Left forelimb (tissue), 1 donor: ENCODE measurements at places on chromosomes 6 and 20.

DNA sequence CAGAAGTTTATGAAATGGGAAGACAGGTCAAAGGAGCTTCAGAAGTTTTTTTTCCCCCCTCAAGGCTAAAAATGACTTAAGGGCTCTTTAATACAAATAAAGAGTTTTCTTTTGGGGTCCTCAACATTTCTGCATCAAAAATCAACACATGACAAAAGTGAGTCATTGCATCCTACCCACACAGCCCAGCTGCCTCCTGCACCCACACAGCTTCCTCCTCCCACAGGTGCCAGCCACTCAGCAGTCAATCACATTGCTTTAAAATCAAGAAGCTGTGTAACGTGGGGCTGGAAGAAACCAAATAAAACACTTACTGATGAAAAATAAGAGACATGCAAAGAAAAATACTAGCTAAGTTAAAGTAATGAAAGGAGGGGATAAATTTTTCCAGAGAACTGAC, 68.5 kb downstream of the MAP3K5 start:
- DNase-seq: no peak

- DNase-seq: no peak
Measured at GRCh38 chr6:135311446-135312200, 130.5 kb downstream of the MYB start.

- no peak for DNase-seq
Measured at GRCh38 chr6:91149246-91149955, 562.5 kb upstream of the MAP3K7 start.

- DNase-seq: no peak
Measured at GRCh38 chr6:23659125-23659524, 466.9 kb upstream of the NRSN1 start.

- no peak for DNase-seq
Measured at GRCh38 chr6:39137245-39137644, 22.3 kb upstream of the SAYSD1 start.

GRCh38 chr20:6975311-6975710, 207.8 kb downstream of the BMP2 start:
- no peak for DNase-seq

DNA sequence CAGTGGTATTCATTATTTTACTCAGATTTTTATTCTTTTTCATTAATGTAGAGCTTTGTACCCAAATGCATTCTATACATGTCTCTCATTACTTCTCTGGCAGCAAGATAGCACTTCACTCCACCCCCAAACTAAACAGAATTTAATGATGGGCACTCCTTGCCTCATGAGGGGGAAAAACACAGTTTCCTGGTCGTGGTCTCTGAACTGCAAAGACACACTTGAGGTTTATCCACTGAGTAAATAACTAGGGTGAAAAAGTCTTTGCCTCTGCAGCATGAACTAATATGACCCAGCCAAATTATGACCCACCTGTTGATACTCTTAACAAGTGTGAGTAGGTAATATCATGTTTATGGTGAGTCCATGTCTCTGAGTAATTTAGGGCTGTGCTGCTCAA, 785.2 kb upstream of the FLRT3 start:
- no peak for DNase-seq

DNA sequence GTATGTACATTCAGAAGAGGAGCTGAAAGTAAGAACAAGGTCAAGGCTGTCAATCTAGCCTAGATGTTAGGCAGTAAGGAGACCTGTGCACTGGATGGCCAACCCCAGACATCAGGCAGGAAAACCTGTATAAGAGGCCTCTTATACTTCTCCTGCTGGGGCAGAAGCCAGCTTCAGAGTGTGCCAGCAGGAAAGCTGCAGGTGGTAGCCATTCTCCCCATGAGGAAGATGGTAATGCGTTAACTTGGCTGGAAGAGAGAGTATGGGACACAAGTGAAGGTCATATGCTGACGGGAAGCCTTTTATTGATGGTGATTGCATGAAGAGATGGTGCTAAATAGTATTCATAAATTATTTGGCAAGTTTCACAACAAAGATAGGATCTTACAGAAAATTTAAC, 20.6 kb downstream of the NHLRC1 start:
- no peak for DNase-seq

GRCh38 chr6:14876778-14877613, 368.9 kb upstream of the JARID2 start:
- DNase-seq: no peak

- DNase-seq: no peak
Measured at GRCh38 chr6:52493669-52494068, 73.5 kb downstream of the EFHC1 start.

GRCh38 chr6:25038999-25039398, 103.2 kb upstream of the RIPOR2 start:
- DNase-seq: no peak

GRCh38 chr6:135481783-135482369, 15.7 kb downstream of the AHI1 start:
- DNase-seq: no peak

DNA sequence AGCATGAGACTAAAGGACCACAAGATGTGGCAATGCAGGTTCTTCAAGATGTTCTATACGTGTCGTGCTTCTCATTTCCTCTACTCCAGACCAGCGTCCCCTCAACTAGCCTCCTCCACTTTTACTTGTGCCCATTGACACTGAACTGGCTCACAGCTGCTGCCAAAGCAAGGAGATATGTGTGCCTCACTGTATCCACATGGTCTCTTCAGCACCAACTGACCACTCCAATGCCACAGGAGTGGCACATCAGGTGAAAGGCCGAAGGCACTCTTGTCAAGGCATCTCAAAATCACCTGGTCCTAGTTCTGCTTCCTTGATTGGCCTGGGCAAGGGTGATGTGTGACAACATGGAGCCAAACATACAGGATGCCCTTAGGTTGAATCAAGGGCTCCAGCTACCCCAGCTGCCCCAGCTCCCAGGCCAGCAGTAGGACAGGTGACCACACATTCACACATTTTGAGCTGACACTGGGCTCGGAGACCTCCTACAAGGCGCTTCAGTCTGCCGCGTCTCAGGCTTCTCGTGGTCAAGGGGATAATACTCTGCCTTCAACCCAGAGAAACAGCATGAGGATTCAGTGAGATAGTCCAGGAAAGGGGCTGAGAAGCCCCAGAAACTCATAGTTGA, 205.2 kb upstream of the CDH4 start:
- peak; percentile 4 for DNase-seq

DNA sequence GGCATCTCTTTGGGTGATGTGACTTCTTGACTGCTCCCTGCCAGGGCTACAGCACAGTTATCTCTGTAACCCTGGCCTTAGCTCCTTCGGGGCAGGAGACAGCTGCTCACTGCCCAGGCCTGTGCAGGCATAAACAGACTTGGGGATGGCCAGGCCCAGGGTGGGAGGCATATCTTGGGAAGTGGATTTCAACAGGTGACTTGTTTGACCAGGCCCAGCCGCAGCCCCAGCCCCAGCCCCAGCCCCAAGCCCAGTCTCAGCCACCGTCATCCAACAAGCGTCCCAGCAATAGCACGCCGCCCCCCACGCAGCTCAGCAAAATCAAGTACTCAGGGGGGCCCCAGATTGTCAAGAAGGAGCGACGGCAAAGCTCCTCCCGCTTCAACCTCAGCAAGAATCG, 7.5 kb downstream of the MEA1 start:
- DNase-seq: no peak

GRCh38 chr20:20065361-20065760, 13.0 kb downstream of the CFAP61 start:
- no peak for DNase-seq

DNA sequence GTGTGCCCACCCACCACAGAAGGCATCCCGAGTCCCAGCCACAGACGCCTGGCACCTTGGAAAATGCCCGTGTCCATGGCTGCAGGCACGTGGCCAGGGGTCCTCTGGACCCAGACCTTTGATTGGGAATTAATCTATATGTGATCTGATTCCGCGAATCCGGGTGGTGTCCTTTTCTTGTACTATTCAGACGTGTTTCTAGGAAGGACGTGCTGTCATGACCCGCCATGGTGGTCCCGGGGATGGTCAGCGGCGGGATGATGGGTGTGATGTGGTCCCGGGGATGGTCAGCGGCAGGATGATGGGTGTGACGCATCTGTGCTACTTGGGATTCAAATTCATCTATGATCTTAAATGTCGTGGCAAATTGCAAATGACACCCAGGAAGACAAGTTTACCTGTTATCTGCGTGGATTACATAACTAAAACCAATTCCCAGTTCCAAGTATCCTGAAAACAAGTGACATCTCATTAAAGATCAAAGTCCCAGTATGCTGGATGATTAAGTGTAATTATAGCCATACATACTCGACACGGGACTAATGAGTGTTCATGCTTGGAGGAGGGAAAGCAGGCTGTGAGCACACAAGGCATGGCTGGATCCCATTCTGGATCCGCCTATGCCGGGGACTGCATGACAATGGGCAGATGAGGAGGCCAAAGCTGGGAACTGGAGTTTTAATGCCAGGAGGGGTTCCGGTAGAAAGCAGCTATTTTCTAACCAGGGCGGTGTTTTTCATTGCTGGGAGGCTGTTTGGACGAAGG, 256.5 kb downstream of the TAF4 start:
- no peak for DNase-seq

DNA sequence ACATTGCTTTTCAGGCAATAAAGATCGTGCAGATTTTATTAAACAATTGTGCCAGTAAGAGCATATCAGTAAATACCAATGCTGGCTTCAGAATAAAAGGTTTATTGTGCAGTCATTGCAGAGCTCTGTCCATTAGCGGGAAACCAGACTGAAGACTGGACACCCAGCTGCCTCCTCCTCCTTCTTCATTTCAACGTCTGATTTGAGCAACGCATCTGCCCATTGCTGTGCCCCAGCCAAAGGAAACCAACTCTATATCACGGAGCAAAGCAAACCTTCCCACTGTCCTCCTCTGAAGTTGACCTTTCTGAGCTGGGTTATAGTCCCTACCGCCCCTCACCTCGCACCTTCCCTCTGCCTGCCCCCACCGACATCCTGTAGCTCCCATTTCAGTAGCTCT, 80.8 kb downstream of the SLC22A23 start:
- no peak for DNase-seq

DNA sequence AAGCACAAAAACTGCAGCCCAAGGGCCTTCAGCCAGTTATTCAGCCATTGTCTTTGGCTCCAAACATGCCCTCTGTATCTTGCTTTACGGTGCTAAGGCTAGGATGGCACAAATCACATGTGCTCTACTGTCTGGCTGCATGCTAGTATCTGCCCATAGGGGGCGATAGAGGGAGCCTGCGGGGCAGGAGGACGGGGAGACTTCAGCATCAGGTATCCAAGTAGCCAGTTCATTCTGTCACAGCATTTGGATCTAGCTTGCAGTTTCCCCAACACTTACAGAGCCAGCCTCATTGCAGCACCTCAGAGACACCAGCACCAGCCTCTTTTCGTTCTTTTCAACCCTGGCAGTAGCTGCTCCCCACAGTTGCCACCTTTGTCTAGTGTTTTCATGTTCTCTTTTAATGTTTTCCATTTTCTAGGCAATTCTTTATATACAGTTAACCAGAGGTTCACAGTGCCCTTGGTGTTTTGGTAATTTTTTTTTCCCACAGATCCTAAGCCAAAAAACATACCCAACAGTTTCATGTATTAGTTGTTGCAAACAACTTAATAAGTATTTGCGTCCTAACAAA, 705.9 kb downstream of the PTPRT start:
- no peak for DNase-seq

DNA sequence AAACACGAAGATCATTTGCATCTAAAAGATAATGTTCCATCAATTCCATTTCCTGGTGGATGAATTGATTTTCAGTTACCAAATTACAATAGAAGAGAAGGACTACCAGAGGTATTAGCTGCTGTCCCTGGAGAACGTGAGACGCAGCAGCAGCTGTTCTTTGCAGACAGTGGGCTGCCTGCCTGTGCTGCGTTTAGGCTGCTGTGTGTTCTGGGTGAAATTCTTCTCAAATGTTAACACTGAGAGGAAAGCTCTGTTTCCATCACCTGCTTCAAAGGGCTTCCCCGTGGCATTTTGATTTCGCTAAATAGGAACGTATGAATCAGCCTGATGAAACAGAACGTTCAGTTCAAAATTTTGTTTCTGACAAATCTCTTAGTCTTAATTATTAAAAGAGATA, 362.2 kb downstream of the C6orf118 start:
- no peak for DNase-seq

DNA sequence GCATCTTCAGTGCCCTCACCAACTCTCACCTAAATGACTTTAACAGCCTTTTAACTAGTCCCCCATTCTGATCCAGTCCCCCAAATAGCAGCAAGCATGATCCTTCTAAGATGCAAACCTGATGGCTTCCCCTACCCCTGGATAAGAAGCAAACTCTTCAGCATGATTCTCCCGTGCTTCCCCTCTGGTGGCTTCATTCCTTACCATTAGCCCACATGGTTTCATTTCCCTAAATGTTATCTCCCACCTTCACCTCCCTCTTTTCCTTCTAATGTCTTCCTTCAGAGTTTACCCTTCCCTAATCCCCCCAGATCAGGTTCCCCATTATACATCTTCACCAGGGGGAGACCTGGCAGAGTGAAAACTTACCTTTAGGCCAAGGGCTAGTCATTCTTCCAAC, 4.0 kb upstream of the RAB5IF start:
- no peak for DNase-seq

GRCh38 chr6:123873974-123874373, 70.3 kb downstream of the NKAIN2 start:
- DNase-seq: no peak

GRCh38 chr20:17590245-17590644, 20.4 kb downstream of the DSTN start:
- DNase-seq: no peak
